ENCODE measurements at places on chromosomes 5 and 9.

DNA sequence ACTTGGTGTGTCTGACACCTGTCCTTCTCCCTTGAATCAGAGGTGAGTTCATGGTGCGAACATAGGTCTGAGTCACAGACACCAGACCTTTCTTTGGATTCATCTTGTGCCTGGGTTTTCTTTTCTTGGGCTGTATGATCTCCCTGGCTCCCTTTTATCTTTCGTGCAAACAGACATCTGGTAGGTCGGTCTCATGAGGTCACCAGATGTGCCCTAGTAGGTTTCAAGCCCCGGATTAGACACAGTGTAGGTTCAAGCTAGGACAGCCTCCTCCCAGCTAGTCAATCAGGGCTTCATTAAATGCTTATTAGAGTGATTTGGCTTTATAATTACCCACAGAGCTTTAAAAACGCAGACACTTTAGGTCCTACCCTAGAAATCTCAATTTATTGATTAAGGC lies 106.0 kb upstream of the MYO10 start:
- DNase-seq, result no peak

DNA sequence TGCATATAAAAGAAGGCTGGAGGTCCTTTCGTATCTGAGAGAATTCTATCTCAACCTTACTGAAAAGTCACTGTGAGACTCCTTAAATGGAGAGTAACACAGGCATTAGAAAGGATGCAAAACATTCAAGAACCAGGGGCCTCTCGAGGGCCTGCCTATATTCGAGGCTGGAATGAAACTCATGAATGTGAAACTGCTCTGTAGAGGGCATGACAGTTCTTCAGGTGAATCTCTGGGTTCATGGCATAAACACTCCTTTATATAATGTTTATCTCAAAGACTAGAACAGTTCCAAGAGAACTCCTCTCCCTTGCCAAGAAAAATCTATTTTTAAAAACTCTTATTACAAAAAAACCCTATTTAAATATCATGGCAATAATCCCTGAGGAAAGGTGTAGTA lies 113.9 kb downstream of the SEC61B start:
- DNase-seq, result no peak

- DNase-seq, result no peak
These were observed 23.8 kb upstream of the CAMLG start for GRCh38 chr5:134714541-134714940.

- DNase-seq, result no peak
These were observed 168.0 kb upstream of the ZNF618 start for GRCh38 chr9:113707953-113708695.

DNA sequence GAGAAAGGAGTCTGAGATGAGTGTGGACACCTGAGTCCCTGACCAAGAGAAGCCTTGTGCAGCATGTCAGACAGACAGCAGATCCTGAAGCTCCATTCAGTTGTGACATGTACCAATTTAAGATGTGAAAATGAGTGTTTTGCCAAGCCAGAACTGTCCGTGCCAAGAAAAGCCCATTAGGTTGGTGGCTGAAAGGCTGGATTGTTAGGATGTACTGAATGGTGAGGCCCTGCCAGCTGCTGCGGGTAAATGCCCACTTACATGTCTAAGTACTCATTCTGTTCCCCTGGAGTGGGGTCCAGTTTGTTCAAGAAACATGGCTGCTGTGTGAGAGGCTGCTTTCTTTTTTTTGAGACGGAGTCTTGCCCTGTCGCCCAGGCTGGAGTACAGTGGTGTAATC lies 14.6 kb downstream of the DAPK1 start:
- DNase-seq, result no peak

- no peak for DNase-seq
These were observed 43.4 kb downstream of the NADK2 start for GRCh38 chr5:36198281-36198680.

- no peak for DNase-seq
These were observed 1.1 kb downstream of the GALNT10 start for GRCh38 chr5:154191467-154192261.

DNA sequence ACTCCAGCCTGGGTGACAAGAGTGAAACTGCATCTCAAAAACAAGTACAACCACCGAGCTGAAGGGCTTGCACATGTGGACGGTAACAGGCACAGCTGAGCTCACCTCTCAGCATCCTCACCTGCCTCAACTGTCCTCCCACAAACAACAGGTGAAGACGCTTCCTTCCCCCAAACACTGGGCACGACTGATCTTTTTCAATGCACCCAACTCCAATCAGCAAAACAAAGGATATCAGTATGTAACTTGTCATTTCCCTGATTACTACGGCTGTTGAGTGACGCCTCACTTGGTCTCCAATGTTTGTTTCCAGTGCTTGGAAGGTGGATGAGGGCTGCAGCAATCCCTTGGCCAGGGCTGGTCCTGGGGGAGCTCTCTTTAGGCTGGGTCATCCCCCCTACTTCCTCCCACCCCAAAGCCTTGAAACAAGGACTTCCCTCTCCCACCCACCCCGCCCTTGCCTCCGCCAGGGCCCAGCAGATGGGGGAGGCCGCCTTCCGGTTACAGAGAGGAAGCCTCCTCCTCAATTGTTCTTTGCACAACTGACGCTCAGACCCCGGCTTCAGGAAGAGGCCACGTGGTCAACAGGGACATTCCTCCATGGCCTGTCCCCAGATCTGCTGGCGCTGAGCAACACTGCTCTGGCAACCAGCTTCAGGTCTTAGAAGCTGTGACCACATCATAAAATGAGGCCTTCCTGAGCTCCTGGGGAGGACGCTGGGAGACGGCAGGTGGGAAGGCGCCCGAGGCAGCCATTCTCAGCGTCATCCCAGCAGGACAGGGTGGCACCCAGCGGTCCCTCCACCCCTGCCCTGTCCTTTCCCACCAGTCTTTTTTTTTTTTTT lies 5.9 kb downstream of the FAM78A start:
- no peak for DNase-seq

DNA sequence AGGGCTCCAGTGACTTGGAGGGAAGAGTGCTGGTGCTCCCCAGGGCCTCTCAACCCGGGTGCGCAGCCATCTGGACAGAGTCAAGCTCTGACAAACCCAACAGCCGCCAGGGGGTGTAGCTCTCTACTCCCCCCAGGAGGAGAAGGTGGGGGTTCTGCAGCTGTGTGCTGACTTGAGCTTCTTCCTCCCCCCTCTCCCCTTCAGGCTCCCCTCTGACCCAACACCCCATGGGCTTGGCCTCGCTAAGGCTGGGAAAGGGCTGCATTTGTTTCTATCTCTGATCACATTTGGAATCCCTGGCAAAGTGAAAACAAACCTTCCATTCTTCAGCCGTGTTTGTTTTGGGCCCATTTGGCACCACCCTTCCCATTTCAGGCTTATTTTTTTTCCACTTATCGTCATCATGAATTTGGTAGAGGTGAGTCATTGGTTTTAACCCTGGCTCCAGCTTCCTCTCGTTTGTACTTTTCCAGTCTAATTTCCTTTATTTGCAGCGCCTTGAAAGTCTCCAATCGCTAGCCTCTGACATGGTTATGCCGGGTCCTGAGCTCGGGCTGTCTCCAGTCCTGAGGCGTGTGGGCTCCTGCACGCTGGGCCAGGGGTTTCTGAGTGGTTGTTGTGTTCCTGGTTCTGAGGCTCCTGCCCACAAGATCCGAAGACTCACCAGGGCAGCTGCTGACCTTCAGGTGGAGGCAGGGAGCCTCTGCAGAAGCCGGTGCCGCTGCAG lies 36.1 kb downstream of the DAP start:
- no peak for DNase-seq

DNA sequence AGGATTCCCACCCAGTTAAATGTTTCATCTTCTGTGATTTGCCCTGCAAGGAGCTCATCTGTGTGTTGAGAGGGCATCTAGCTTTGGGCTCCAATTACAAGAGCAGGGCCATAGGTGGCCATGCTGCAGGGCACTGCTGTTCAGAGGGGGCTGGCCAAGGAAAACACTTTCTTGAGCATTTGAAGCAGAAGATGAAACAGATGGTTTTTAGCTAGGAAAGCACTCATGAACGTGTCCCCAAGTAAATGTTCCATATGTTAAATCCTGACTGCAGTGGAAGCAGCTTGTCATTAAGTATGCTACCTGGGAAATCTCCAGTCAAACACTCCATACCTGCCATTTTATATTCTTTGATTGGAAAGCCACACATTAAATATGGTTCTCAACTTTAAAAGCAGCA lies 176.6 kb downstream of the FBXL7 start:
- DNase-seq, result no peak

DNA sequence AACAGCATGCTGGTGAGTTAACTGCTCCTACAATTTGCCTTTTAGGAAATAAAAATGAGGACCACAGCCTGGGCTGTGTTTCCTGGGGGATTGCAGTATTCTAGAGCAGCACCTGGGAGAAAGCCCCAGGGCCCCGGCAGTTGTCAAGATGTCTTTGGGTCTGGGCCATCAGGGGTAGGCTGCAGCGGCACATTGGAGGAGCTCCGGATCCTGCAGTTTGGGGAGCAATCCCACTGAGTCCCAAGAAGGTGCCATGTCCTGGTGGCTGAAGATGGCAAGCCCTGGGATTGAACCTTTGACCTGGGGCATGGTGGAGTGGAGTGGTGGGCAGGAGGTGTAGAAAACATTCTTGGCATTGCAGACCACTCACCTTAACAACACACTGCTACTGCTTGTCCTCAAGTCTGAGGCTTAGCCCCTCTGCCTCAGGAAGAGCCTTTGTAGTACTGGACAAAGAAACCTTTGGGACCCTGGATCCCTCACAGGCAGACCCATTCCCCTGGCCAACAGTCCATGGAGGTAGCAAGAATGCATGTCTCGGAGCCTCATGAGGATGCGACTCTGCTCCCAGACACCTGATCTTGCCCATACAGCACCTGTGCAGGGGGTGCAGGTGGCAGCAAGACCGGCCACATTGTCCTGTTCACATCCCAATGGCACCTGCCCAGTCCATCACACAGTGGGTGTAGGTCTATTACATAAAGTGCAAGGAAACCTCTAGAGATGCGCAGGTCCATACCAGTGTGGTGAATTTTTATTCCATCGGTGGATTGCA lies 159.1 kb upstream of the IRX2 start:
- DNase-seq, result no peak

DNA sequence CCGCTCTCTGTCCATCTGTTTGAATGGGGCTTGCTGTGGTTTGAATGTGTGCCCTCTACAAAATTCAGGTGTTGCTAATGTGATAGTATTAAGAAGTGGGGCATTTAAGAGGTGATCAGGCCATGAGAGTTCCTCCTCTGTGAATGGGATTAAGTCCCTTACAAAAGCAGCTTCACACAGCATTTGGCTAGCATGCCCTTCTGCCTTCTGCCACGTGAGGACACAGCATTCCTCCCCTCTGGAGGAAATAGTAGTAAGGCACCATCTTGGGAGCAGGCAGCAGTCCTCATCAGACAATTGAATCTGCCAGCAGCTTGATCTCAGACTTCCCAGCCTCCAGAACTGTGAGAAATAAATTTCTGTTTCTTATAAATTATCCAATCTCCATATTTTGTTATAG lies 540.2 kb downstream of the CSNK1G3 start:
- no peak for DNase-seq

DNA sequence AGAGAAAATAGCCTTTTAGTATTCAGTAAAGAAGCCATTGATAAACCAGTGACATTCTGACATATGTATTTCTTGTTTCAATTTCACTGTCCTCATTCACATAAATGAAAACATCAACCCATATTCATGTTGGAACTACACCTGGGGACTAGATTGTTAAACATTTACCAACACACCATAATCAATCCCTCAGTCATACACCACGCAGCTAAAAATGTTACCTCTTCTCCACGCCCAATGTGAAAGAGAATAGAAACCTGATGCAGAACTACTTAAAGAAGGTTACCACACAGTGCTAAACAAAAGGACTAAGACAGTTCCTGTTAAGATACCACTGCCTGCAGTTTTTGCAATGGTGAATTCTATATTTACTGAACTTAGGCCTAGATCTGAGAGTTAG lies 518.9 kb downstream of the PRELID2 start:
- DNase-seq, result no peak

DNA sequence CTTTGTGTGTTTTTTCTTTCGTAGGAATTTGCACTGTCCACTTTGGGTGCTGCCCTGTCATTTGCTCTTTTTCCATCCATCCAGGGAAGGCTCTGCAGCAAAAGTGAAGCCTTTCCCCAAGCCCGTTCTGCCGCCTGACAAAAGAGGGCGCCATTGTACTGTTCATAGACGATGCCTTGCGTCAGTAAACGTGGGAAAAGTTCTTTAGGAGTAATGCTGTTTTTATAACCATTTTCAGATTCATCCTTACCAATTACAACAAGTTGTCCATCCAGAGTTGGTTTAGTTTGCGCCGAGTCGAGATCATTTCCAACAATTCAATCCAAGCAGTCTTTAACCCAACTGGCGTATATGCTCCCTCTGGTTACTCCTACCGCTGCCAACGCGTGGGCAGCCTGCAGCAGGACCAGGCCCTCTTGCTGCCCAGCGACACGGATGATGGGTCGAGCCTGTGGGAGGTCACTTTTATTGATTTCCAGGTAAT lies 34.3 kb upstream of the RPS23 start:
- no peak for DNase-seq

DNA sequence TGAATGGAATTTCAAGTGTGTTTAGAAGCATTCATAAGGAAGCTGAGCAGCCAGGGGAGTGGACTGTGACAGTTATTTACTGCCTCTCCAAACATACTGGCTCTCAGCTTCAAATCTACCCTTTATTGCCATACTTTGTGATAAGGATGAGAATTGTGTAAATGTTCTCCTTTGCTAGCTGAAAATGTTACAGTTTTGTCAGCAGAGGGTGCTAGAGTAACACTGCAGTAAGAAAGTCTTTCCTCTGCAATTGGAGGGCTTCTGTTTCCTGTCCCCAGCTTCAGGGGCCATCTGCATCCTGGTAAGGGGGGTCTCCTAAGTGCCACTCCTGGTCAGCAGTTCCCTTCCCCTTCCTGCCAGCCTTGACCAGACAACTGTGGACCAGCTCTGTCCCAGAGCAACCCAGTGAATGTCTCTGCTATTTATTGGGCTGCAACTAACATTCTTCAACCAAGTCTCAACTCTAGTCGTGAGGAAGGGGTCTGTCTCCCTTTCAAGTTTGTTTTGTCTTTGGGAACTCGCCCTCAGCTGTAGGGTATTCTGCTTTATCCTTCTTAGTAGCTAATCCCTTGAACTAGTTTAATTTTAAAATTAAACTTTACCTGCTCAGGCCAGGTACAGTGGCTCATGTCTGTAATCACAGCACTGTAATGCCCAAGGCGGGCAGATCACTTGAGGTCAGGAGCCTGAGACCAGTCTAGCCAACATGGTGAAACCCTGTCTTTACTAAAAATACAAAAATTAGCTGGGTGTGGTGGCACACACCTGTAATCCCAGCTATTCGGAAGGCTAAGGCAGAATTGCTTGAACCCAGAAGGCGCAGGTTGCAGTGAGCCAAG lies 45.3 kb downstream of the RAPGEF6 start:
- no peak for DNase-seq

DNA sequence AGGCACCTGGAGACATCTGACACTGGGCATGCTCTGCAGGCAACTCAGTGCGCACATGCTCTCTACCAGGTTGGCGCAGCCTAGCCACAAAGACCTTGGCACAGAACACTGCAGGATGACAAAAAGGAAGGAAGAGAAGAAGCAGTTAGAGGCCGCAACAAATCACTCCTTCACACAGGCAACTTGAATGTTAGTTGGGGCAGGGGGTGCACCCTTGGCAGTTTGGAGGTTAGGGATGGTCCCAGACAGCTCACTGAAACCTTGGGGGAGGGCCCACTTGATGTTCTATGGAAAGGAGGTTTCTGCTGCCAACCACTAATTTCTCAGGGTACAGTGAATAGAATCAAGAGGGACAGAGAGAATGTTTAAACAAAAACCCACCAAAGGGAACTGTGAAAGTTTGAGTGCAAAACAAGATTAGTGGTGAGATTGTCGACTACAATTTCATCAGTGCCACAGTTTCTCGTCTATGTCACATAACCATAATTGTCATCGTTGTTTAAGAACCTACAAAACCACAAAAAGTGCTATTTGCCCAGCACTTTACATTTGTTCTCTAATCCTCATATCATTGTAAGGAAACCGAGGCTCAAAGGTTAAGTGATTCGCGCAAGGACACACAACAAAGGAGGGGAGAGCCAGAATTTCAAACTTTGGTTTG lies 48.7 kb downstream of the FBXW11 start:
- no peak for DNase-seq
